Spinal cord (tissue), 10 donors: ENCODE measurements at places on chromosomes 13 and 19. TPM values are rescaled to one million over a fixed set of nuclear protein-coding genes. Genes with fewer than 3 reads are reported as not detected.

The TSHZ3 gene
- 17.5 TPM for total RNA-seq

The PDE4A gene
- total RNA-seq: 4.2 TPM

The NEK5 gene
- total RNA-seq: 3.0 TPM

GRCh38 chr13:28531845-28532387, 37.0 kb upstream of the FLT1 start:
- H3K4me1 ChIP-seq: peaks cover 19% of the 10 kb centered on the region
- H3K36me3 ChIP-seq: no peaks in the 10 kb centered on the region
- H3K27me3 ChIP-seq: peaks cover 20% of the 10 kb centered on the region
- H3K27ac ChIP-seq: no peak overlapping the region

GRCh38 chr13:32837973-32838927, 178.0 kb upstream of the KL start:
- H3K27ac ChIP-seq: peak overlapping the region; percentile 49
- no peak overlapping the region for H3K4me3 ChIP-seq
- no peaks in the 10 kb centered on the region for H3K36me3 ChIP-seq
- H3K27me3 ChIP-seq: no peaks in the 10 kb centered on the region
- DNase-seq: no peak
- peaks cover 17% of the 10 kb centered on the region for H3K4me1 ChIP-seq

DNA sequence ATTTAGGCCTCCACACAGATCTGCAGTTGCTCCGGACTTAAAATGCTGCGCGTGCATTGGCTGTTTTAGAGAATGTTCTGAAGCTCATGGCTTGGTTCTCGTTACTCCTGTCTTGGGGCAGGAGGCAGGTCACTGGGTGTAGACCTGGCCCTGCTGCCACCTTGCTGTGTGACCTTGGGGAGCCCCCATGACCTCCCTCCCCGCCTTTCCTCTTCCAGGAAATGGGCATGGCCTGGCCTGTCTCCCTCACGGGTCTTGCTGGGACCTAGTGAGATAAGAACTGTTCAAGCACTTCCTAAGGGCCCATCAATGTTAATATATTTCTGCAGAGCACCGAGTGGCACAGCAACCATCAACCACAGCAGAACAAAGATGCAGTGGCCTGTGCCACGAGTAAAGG, 49.4 kb downstream of the KLF2 start:
- no peak overlapping the region for H3K4me3 ChIP-seq
- H3K4me1 ChIP-seq: peaks cover 30% of the 10 kb centered on the region
- H3K27ac ChIP-seq: no peak overlapping the region
- H3K36me3 ChIP-seq: peaks cover 84% of the 10 kb centered on the region
- no peaks in the 10 kb centered on the region for H3K27me3 ChIP-seq

GRCh38 chr13:34017231-34017630, 199.3 kb downstream of the RFC3 start:
- H3K27ac ChIP-seq: no peak overlapping the region
- H3K27me3 ChIP-seq: no peaks in the 10 kb centered on the region
- no peaks in the 10 kb centered on the region for H3K4me1 ChIP-seq
- DNase-seq: no peak
- H3K4me3 ChIP-seq: no peak overlapping the region
- no peaks in the 10 kb centered on the region for H3K36me3 ChIP-seq

- H3K4me3 ChIP-seq: no peak overlapping the region
- H3K36me3 ChIP-seq: no peaks in the 10 kb centered on the region
- DNase-seq: no peak
- H3K27ac ChIP-seq: no peak overlapping the region
- no peaks in the 10 kb centered on the region for H3K27me3 ChIP-seq
- H3K4me1 ChIP-seq: no peaks in the 10 kb centered on the region
Observed at GRCh38 chr13:67620665-67621064, 390.5 kb upstream of the PCDH9 start.

GRCh38 chr19:9039728-9040127, 29.5 kb upstream of the MUC16 start:
- no peaks in the 10 kb centered on the region for H3K4me1 ChIP-seq
- H3K27me3 ChIP-seq: no peaks in the 10 kb centered on the region
- no peak overlapping the region for H3K4me3 ChIP-seq
- H3K27ac ChIP-seq: no peak overlapping the region
- H3K36me3 ChIP-seq: no peaks in the 10 kb centered on the region
- DNase-seq: no peak

DNA sequence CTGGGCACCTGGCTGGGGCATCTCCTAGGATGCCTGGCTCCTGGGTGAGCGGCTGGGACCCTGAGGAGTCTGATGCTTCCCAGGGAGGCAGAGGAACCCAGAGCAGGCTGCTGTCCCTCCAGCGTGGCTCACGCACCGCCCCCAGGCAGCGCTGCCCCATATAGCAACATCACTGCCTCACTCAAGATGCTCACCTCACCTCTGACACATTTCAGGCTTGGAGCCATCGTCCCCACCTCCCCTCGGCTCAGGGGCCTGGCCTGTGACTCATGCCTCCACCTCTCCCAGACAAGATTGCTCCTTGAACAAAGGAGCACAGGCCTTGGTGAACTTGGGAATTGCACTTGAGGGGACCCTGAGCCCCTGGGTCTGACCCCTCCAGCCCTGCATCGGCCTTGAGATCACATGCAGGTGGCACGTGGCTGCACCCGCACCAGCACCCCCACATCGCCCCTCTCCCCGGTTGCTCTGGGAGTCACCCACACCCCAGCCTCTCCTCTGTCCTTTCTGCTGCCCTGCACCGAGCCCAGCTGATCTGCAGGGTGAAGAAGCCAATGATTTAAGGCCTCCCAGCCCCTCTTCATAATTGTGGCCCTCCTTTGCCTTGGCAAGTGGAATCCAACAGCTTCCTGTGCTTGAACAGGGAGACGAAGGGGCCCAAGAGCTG, 11.2 kb downstream of the CEBPA start:
- no peak for DNase-seq
- H3K27ac ChIP-seq: no peak overlapping the region
- H3K4me1 ChIP-seq: peaks cover 31% of the 10 kb centered on the region
- H3K27me3 ChIP-seq: peaks cover 7% of the 10 kb centered on the region
- no peaks in the 10 kb centered on the region for H3K36me3 ChIP-seq

- peak overlapping the region; percentile 82 for H3K27ac ChIP-seq
- no peaks in the 10 kb centered on the region for H3K27me3 ChIP-seq
- peaks cover 17% of the 10 kb centered on the region for H3K36me3 ChIP-seq
- H3K4me3 ChIP-seq: no peak overlapping the region
Observed at GRCh38 chr13:33125821-33126570, 109.8 kb downstream of the KL start.

- peaks cover 11% of the 10 kb centered on the region for H3K36me3 ChIP-seq
- H3K4me1 ChIP-seq: peaks cover 11% of the 10 kb centered on the region
- H3K27me3 ChIP-seq: no peaks in the 10 kb centered on the region
- H3K27ac ChIP-seq: no peak overlapping the region
- DNase-seq: no peak
Observed at GRCh38 chr19:821231-821824, 427 bp downstream of the PLPPR3 start.
